Temporal lobe (tissue), 4 donors: ENCODE measurements at places on chromosomes 1 and 21. TPM values are rescaled to one million over a fixed set of nuclear protein-coding genes. Genes with fewer than 3 reads are reported as not detected.

ASTN1 gene
- 72.5 TPM for total RNA-seq

AMY1C gene
- not detected for total RNA-seq

DVL1 gene
- 43.3 TPM for total RNA-seq

DEPDC1 gene
- 2.0 TPM for total RNA-seq

CDC42BPA gene
- total RNA-seq: 137 TPM

PLA2G2D gene
- not detected for total RNA-seq

DNASE2B gene
- total RNA-seq: not detected

MACF1 gene
- total RNA-seq: 386 TPM

TMEM240 gene
- total RNA-seq: 15.2 TPM

MMEL1 gene
- total RNA-seq: 7.6 TPM

CR1L gene
- not detected for total RNA-seq

OPRD1 gene
- total RNA-seq: 0.25 TPM

FCGR3B gene
- total RNA-seq: 0.25 TPM

C1orf50 gene
- 11.1 TPM for total RNA-seq

PRKAB2 gene
- 48.9 TPM for total RNA-seq

LCK gene
- not detected for total RNA-seq

FCRL2 gene
- total RNA-seq: 0.25 TPM
